ENCODE measurements at places on chromosomes 1 and 21.

DNA sequence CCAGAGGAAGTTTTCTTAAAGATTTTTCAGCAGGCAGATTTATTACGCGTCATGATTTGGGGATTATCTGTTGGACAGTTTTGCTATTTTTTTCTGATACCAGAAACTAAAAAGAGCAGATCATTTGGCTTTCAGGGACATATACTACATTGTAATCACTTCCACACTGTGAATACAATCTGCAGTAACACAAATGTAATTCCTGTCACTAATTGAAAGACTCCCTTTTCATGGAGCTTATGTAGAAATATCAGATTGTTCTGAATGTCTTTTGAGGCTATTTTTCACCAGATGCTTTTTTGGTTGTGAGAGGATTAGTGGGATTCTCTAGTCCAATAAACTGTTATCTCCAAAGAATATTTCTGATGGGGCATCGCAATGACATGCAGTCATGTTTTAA, 464.2 kb downstream of the DISC1 start:
- no peak for DNase-seq

DNA sequence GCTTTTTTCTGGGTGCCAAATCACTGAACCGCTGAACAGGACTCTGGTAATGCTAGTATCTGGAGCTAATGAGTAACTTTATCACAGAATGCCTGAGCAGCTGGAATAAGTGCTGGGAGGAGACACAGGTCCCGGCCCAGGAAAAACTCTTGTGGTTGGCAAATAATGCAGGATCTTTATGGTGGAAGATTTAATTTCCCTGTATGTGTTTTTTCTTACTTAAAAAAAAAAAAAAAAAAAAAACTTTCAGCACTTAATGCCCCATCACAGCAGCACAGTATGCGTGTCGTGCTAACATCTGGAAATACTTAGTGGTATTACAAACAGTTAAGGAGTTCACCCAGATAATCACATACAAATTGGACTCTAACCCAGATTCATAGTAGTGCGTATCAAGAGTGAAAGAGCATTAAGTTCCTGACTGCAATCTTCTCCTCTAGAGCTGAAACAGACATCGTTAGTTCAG, 220.7 kb downstream of the TOMM20 start:
- DNase-seq, result no peak

GRCh38 chr1:38031513-38031866, 15.1 kb downstream of the POU3F1 start:
- no peak for DNase-seq

DNA sequence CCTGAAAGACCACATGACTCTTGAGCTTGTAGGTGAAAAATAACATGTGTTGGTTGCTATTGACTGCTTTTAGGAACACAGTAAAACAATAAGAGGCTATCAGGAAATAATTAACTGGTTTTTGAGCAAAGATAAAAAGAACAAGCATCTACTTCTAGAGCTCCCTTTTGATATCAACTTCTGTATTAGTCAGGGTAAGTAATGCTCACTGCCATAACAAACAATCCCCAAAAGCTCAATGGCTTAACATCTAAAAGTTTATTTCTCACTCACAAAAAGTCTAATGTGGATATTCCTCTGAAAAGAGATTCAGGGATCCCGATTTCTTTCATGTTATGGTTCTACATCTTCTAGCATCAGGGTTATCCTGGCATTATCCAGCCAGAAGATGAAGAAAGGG, 25.3 kb upstream of the PROX1 start:
- DNase-seq, result no peak

DNA sequence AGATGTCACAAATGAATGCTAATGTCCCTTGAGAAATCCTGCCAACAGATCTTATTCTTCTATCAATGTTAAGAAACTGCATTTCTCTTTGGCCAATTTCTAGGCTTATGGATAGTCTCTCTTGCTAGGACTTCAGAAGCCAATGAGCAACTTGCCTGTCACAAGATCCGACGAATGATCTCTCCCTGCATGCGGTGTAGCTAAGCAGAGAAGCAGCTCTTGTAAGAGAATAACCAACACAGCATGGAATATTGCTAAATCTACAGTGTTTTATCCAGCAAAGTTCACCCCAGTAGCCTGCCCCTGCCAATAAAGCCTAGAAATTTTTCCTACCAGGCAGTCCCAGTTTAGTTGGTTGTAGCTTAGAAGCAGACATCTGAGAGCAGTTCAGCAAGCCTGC, 2.1 kb upstream of the SLC44A5 start:
- DNase-seq, result no peak

GRCh38 chr1:204647114-204647804, 38.3 kb downstream of the LRRN2 start:
- DNase-seq, result no peak

DNA sequence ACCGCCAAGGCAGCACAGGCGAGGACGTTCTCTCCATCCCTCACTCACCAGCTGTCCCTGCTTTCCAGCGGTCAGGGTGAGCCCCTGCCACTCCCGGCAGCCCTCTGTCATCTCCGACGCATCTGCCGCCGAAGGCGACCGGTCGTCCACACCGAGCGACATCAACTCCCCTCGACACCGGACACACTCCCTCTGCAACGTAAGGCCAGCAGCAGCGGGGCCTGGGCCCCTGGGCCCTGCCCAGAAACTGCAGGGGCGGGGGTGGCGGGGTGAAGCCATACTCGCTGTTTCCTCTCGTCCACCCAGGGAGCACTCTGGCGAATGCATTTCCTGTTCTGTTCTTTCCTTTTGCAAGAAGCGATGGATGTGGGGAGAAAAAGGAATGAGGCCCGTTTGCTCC, 93.4 kb upstream of the TMEM51 start:
- no peak for DNase-seq

GRCh38 chr1:43978551-43979260, at the start of gene B4GALT2:
TSS of gene B4GALT2 (plus strand) at chr1:43979210. CDS start at chr1:43981161, 1,951 bp downstream.
- DNase-seq, result no peak

GRCh38 chr1:25485536-25486411, 55.1 kb downstream of the MACO1 start:
- no peak for DNase-seq

GRCh38 chr1:40312238-40313205, 4.6 kb downstream of the COL9A2 start:
- DNase-seq, result peak; percentile 20

GRCh38 chr21:34023691-34024373, 49.5 kb upstream of the MRPS6 start:
- no peak for DNase-seq

GRCh38 chr21:32770871-32771523, 558 bp downstream of the PAXBP1 start:
- DNase-seq, result peak; percentile 18

DNA sequence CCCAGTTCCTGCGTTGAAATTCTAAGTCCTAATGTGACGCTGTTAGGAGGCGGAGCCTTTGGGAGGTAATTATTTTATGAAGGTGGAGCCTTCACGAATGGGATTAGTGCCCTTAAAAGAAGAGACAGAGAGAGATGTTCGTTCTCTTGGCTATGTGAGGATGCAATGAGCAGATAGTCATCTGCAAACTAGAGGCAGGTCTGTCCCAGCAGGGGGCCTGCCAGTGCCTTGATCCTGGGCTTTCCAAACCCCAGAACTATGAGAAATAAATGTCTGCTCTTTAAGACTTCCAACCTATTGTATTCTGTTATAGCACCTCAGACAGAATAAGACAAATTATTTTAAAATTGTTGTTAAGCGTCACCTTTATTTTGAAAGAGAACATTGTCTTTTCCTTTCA, 123.1 kb upstream of the KCNJ6 start:
- no peak for DNase-seq

DNA sequence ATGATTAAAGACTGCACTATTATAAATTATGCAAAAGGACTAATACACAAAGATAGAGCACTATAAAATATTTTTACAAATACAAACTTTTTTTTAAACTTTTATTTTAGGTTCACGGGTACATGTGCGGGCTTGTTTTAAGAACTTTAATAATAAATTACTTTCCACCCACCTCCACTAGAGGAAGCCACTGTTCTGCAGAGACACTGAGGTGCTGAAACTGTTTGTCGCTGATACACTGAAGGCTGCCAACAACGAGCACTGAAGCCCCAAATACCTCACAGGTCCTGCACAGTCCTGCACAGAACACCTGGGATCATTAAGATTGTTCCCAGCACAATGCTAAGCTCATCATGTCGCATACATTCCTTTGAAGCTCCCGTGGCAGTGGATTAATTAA, 19.9 kb downstream of the COA6 start:
- peak; percentile 11 for DNase-seq
